ENCODE measurements at places on chromosomes 5 and 9.
A peak's percentile ranks its signal among the peaks of the same experiment; 100 is the strongest.

GRCh38 chr9:20805766-20806165, 121.7 kb downstream of the FOCAD start:
- no peak for DNase-seq

DNA sequence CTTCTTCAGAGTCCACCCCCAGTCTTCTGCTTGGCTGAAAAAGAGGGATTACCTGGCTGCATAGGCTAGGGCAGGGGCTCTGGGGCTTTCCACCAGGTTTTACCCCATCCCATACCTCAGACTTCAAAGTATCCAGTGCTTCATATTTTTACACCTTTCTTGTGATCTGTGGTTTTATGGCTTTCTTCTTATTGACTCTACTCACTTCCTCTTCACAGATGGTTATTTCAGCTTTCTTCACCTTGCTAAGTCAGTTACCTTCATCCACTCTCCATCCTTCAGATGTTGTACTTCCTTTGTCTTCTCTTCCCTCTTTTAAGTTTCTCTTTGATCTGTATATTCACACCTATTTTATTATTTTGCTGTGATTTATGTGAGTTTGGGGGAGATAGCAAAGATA, 104.3 kb downstream of the GRIA1 start:
- no peak for DNase-seq

DNA sequence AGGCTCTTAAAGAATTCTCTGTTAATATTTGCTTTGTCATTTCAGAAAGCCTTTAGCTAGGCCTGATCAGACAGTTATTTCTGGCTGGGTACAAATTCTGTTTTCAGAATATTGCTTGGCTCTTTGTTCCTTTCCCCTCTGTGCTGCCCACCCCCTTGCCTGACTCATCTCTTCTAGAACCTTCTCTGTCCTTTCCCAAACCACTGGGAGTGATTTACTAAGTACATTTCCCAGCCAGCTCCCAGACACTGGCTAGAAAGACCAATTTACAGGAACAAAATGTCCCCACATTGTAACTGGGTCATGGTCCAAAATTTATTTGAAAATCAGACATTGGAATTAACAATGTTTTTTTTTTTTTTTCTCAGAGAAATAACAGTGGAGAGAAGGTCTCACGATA, 133.1 kb upstream of the MAP1B start:
- no peak for DNase-seq

GRCh38 chr9:20945269-20945668, 86.2 kb downstream of the HACD4 start:
- DNase-seq, result no peak

DNA sequence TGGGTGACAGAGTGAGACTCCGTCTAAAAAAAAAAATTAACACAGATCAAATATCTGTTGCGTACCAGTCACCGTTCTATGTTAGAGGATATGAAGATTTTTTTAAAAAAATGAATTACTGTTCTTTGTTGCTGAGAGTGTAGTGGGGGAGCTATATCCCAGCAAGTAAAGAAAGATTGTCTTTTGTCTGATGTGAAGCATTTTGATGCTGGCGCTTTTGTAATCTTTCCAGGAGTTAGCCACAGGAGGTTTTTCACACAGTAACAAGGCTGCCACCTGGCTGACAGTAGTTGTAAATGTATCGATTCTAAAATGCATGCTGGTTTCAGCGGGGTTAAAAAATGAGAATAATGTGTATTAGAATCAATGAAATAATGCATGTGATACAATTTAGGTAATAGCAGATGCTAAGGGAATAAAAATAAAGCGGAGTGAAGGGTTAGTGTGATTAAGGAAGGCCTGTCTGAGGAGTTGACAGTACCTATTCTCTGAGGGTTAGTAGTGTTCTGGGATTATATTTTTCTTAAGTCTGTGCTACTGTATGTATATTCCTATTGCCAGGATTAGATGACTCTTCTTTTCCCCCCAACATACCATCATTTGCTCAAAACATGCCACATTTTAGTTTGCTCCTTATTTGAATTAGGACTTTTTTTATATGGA, 3.4 kb downstream of the LMNB1 start:
- peak; percentile 71 for DNase-seq

DNA sequence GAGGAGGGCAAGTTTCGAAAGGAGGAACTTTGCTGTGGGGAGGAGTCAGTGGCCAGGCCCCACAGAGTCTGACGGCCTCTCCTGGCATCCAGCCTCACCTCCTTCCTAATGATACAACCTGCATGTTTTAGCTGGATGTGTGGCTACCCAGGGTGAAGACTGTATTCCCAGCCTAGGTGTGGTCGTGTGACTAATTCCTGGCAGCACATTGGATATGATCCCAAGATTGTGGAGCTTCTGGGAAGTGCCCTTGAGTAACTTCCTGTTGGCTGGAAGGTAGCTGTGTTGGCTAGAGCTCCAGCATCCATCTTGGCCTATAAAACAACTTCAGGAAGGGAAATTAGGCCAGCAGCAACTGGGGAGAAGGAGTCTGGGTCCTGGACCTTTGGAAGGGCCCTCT, 19.0 kb upstream of the LPCAT1 start:
- peak; percentile 81 for DNase-seq

GRCh38 chr5:139723986-139724587, 71.5 kb upstream of the PSD2 start:
- DNase-seq, result no peak

DNA sequence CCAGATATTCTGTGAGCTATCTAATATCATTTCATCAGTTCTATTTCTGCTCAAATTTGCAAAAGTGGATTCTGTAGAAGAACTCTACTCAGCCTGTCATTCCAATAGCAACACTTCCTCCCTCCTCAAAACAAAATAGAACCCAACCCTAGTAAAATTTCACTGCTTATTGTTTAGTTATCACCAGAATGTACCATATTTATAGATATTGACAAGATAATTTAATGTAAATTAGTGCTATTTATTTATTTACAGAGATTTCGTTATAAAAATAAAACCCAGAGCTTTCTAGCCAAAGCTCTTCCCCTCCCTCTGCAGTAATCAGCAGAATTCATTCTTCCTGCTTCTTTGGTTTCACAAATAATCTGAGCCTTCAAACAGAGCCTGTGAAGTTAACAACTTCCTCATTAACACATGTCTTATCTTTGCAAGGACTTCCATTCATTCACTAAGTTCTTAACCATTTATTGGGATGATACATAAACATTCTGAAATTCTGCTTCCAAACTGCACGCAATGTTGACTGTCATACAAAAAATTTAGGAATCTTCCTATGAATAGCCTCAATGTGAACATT, 73.7 kb upstream of the PJA2 start:
- no peak for DNase-seq

GRCh38 chr9:131733541-131734061, 6.3 kb downstream of the RAPGEF1 start:
- DNase-seq, result peak; percentile 59

GRCh38 chr9:115340314-115340713, 222.4 kb upstream of the TNC start:
- DNase-seq, result no peak

DNA sequence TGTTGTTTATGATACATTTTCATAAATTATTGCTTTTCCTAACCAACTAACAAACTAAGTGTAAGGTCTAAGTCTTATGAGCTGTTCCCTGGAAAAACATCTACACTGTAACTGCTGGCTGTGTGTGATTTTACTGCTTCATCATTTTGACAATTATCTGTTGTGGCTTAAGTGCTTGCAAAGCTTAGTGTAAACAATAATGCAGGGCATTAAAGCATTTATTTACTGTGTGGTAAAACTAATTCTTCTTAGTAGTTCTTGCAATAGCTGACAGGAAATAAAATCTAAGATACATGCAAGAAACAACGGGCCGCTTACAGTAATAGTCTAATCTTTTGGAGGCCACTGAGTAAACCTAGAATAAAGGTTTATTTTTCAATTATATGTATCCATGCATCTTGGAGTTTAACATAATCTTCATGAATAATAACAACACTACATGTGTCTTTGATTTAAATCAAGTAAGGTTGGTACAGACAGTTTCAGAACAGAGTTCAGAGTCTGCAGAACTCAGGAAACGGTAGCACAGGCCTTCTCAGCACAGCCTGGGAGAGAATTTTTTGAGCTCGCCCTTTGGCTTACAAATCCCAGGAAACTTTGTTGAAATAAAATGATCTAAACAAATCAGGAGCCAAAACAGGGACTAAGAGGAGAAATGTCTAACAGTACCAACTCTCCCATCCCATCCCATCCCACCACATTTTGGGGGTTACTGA, 473.1 kb downstream of the NR2F1-AS1 start:
- no peak for DNase-seq

GRCh38 chr9:36029765-36030528, 6.8 kb upstream of the RECK start:
- no peak for DNase-seq

- DNase-seq, result no peak
Observed at GRCh38 chr5:1540831-1541701, 17.3 kb upstream of the LPCAT1 start.

DNA sequence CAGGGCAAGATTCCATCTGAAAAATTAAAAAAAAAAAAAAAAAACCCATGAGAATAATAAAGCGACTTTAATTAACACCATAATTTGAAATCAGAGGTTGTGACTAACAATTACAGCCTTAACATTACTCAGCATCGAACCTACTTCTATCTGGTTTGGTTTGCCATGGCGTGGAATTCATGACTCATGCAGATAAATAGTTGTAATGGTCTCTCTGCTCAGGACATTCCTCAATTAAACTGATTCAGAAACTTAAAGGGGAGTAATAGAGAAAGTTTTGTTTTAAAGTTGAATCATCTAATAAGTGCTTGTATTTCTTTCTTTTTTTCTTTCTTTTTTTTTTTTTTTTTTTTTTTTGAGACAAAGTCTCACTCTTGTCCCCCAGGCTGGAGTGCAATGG, 135.5 kb downstream of the SPATA31D1 start:
- DNase-seq, result no peak

DNA sequence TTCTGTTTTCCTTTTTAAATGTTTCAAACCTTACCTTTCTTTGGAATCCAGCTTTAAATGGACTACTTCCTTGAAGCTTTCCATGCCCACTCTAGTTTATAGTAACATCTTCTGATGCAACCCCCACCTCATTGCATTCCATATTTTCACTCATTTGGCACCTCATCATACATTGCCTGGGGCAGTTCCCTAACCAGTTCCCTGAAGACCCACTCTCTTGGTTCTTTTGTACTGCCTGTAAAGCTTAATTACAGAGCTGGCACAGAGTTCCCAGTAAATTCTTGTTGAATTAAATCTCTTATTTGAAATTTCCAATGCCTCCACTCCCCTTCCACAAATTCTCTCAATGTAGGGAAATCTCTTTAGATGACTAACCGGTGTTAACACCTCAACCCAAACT, 257.2 kb downstream of the ARRDC3 start:
- no peak for DNase-seq

DNA sequence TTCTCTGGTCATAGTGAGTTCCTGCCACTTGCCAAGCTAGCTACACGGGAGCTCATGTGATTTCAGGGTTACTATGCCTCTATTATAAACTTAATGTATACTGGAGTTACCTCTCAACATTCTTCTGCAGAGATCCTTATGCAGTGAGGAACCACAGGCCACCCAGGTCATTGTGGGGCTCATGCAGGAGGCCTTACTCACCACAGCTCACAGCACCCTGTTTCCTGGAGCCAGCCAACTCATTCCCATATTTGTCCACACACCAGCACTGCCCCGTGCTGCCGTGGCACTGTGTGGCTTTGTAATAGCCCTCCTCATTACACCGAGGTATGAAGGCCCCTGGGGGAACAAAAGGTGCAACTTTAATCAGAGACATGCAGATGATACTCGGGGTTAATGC, 520.0 kb downstream of the SPOCK1 start:
- no peak for DNase-seq

DNA sequence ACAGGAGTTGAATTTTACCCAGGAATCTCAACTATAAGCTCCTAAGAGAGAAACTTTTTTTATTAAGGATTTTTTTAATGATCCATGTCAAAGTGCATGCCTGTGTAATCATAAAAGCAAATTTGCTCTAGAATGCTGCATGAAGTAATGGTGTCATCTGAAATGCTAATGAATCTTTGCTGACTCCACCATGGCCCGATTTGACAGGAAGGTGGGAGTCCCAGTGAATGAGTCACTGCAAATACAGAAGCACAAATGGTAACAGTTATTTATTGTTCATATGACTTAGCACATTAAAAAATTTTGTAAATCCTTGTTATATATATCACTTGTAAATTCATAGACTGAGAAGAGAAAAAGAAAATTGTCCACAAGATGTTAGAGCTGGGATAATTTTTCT, 341.3 kb downstream of the RASEF start:
- no peak for DNase-seq

GRCh38 chr5:11496137-11496719, 408.0 kb downstream of the CTNND2 start:
- DNase-seq, result no peak

- no peak for DNase-seq
Observed at GRCh38 chr9:129281506-129282145, 103.6 kb upstream of the IER5L start.

GRCh38 chr5:113390224-113390623, 44.6 kb downstream of the TSSK1B start:
- no peak for DNase-seq

DNA sequence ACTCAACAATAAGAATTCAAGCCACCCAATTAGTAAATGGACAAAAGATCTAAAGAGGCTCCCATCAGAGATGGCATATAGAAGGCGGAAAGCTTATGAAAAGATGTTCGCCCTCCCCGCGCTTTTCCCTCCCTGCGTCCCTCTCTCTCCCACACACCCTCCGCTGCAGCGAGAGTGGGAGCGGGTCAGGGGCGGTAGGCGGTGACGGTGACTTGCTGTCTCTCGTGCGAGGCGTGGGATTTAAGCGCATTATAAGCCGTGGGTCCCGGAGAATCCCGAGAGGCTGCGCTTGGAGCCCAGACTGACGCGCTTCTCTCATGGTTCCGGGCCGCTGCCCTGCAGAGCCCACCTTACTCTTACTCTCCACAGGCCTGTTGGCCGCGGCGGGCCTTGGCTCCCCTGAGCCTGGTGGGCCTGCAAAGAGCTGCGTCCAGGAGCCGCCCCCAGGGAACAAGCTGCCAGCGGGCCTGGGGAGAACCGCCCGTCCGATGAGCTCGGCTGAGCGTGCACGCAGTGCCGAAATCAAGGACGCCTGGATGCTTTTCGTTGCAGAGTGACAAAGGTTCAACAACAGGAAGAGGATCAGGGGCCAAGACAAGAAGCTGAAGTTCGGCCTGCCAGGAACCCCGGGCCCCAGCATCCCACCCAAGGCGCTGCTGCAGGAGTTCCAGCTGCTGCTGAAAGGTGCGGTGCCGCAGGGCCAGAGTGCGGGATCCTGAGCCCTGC, 42.6 kb upstream of the BICD2 start:
- DNase-seq, result no peak

- DNase-seq, result no peak
Observed at GRCh38 chr5:142979636-142980035, 209.5 kb downstream of the ARHGAP26 start.

GRCh38 chr5:107341376-107342084, 329.2 kb downstream of the EFNA5 start:
- no peak for DNase-seq

DNA sequence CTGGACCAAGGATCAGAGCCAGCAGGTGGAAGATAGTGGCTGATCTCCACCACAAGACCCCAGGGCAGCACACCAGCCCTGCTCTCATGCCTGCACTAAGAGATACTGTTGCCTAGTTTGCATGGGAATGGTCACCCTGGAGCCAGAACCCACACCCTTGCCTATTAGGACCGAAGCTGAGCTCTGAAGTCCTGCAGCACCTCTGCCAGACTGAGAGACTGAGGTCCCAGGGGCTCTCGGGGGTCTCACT, 11.3 kb downstream of the ACSL6 start:
- DNase-seq, result no peak

- no peak for DNase-seq
Observed at GRCh38 chr9:120136696-120137095, 443.3 kb downstream of the CDK5RAP2 start.

GRCh38 chr5:55004729-55005128, 19.3 kb upstream of the GZMK start:
- DNase-seq, result no peak

Data from SW 1271 (cell line).